NCI-H2081 treated with DMSO at 0.1 percent for 48 hours (cell line): ENCODE measurements at places on chromosomes 3 and 15.

GRCh38 chr3:112930771-112931170, 44.1 kb downstream of the CD200R1 start:
- DNase-seq, result no peak

- no peak for DNase-seq
Observed at GRCh38 chr15:86677278-86677677, 597.6 kb downstream of the AGBL1 start.

DNA sequence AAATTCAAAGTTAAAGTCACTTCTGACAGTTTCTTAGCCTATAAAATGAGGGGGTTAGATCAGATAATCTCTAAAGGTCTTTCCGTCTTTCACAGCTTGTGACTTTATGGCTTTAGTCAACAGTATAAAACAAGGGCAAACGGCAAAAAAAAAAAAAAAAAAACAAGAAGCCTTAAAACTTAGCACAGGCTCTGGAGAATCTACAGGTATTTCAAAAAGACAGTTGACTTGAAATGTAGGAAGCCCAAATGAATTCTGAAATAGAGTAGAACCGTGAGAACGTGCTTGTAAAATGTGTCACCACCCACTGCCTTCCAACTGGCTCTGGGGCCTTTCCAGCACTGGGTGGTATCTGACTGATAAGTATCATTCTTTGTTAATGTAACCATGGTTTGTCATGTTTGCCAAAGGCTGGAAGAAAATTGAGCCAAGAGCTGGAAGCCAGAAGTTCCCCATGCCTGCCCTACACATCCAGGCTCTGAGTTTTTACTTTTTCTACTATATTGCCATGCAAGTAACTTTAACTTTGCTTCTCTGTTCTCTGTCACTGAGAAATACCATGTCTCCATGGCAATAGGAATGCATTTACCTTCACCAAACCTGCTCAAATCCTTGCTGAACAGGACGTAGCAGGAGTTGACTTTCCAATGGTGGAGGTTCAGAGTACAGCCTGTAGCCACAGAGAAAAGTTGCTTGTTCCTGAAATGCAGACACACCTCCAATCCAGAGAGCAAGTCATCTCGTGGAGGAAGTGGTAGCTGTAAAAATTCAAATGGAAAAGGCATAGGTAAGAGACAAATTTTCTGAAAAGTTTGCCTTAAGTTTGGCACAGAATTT, 35.8 kb upstream of the THSD4 start:
- DNase-seq, result no peak

GRCh38 chr15:67822537-67823313, 2.6 kb upstream of the SKOR1 start:
- DNase-seq, result no peak

- no peak for DNase-seq
Observed at GRCh38 chr3:156443079-156443478, 111.8 kb downstream of the SSR3 start.
